Motor neuron (in vitro differentiated cells): ENCODE measurements at places on chromosomes 2 and 18.
A peak's percentile ranks its signal among the peaks of the same experiment; 100 is the strongest.

DNA sequence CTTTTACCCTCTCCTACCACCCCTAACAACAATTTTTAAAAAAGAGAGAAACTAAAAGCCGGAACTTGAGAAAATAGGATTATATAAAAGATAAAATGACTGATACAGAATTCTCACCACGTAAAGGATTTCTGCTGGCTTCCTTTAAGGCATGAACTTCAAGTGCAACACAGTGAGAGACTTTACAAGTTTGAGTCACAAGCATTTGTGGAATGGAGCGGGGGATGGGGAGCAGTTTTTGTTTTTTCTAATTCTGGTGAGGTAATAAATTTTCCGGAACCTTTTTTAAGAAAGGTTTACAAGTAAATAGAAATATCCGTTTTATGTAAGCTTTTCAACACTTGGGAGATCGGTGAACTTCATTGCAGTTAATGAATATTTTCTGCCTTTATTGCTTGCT, 1.8 kb upstream of the CDH2 start:
- no peak for ATAC-seq

DNA sequence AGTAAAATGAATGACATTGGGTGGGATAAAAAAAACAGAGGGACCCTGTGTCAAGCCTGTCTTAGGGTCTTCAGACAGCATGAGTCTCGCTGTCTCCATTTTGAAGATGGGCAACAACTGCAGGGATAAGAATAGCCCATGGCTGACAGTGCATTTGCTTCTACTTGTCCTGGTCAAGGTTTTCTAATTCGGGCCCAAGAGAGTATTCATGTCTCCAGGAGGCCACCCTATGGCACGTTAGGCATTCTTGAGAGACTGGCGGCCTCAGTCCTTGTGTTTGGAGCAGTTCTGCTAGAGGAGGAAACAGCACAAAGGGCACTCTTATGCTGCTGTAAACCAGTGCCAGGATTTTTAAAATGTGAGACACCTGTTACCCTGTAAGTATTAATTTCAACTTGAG, 9.5 kb upstream of the MYL1 start:
- ATAC-seq = no peak

- ATAC-seq = no peak
Observed at GRCh38 chr2:70896765-70897202, 38.9 kb upstream of the ATP6V1B1 start.

DNA sequence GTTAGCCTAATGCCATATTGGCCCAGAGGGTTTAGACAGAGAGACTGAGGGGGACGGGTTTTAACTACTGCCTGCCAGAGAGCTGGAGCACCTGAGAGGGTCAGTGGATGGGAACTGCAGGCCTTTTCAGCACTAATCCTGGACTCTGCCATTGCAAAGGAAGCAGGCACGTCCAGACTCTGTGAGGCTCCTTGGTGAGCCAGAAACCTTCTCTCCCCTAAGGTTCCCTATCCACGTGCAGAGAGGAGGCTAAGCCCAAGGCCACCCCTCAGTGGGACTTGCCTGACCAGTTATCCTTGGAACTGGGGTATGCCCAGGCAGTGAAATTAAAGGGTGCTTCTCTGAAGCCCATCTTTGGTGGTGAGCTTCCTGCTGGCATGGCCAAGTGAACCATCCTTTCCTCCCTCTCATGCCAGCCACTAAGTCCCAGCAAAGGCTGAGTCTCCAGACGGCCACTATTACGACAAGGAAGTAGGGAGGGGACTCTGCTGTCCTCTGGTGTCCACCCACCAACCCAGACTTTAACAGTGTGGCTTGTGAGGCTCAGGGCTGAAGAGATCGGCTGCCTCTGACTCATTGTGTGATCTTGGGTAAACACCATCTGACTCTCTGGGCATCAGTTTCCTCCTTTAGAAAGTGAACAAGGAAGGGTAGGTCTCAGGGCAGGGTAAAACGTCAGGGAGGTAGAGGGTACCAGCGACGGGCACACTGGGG, 3.9 kb upstream of the MLPH start:
- ATAC-seq = no peak

- ATAC-seq = no peak
Observed at GRCh38 chr2:12441750-12442475, 274.8 kb upstream of the TRIB2 start.

DNA sequence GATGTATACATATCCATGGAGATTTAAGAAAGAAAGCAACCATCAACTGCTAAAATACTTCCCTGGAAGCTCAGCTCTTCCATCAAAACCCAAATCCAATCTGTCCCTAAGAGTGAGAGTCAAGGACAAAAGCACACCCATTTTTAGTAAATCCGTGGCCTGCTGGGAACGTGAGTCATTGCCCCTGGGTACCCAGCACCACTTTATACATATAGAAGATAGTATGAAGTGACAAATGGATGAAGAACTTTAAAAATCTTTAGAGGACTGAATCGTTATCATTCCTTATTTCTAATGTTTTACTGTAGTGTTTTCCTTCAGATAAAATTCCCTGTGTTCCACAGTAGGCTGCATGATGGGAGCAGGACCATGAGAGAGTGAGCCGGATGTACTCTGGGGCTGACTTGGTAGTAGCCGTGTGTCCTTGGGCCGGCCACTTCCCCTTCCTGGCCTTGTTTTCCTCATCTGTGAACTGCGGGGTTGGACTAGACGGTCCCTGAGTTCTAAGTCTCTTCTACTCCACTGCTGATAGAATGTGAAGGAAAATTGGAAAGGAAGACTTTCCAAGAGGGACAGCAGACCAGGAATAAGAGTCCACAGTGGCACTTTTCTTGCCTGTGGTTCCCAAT, 28.5 kb upstream of the CEP68 start:
- ATAC-seq = no peak

- peak; percentile 40 for ATAC-seq
Observed at GRCh38 chr2:231672617-231673347, 35.5 kb upstream of the PTMA start.

DNA sequence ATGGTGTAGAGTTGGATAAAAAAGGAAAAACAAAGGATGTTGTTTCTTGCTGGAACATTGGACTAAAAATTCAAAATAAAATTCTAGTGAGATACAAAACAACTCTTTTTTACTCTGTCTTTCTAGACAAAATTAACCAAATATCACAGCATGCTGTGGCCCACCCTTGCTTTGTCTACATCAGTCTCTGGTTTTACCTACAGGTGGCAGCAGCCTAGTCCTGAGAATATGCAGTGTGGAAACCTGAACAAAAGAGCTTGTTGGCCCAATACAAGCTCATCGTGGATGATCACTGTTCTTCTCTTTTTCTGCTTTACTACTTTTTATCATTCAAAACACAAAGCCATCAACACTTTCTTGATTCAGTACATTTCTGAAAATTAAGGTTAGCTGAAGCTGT, 210.4 kb downstream of the CDH19 start:
- ATAC-seq = no peak

DNA sequence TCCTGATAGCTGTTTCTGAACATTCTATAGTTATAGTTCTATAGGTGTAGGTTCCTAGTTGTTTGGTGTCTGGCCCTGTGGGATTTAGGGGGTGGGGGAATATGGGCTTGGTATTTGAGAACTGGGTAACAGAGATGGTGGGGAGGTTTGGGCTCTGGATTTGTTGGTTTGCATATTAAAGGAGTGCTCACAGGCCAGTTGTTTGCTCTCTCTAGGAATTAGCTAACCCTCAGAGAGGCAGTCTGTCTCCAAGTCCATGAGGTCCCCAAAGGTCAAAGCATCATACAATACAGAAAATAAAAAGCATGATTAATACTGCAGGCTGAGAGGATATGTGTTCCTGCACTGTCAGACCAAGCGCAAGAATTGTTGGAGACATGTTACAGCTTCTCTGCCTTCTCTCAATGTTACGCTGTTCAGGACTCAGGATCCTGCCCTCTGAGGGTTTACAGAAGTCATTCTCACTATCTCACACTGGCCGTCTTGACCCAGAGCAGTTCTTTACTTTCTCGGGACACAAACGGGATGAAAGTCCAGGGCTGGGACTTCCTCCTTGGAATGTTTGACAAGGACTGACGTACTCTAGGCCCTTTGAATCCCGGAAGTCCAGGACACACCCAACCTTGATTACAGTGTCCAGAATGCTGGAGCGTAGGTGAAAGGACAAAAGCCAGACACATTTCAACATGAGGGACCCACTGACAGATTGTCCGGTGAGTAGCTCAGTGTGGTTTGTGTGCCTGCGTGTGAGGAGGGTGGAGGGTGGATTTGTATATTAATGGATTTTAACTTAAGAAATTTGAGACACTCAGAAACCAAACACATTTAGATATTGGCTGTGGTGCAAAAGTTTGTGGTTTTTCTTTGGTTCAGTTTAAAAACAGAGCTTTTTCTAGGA, at the start of gene NOSTRIN:
NOSTRIN (plus strand) TSS at position 677 of the 898 bp plus-strand sequence; CDS start at position 687, 10 bp downstream.
- peak; percentile 94 for ATAC-seq

GRCh38 chr2:122652670-122653069, 897.2 kb downstream of the TSN start:
- ATAC-seq = no peak

- ATAC-seq = no peak
Observed at GRCh38 chr2:204973616-204974015, 428.3 kb downstream of the PARD3B start.

GRCh38 chr2:189022053-189022481, 47.9 kb downstream of the COL3A1 start:
- peak; percentile 17 for ATAC-seq

GRCh38 chr2:1620081-1620480, 124.2 kb downstream of the PXDN start:
- ATAC-seq = no peak

GRCh38 chr2:42378415-42378814, 17.4 kb upstream of the COX7A2L start:
- ATAC-seq = no peak

DNA sequence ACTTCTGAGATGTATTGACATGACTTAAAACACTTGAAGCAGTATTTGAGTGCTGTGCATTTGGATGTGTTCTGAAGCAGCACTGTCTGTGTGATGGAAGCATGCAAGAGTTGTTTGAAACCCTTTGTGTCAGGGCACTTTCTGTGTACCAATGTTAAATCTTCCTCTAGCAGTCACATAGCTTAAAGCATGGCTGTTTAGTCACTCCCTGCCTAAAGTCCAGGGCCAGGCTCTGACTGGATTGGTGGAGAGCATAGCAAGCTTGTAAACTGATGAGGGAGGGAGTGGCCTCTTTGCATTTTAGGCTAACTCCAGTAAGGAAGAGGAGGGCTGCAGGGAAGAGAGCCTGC, 73.5 kb downstream of the MYO1B start:
- ATAC-seq = peak; percentile 74

GRCh38 chr2:231634951-231635875, 42.5 kb downstream of the TEX44 start:
- no peak for ATAC-seq

- no peak for ATAC-seq
Observed at GRCh38 chr2:105952131-105952530, 207.4 kb downstream of the NCK2 start.

- ATAC-seq = no peak
Observed at GRCh38 chr2:575727-576236, 101.4 kb downstream of the TMEM18 start.

- no peak for ATAC-seq
Observed at GRCh38 chr2:15023221-15023620, 390.7 kb downstream of the LRATD1 start.

DNA sequence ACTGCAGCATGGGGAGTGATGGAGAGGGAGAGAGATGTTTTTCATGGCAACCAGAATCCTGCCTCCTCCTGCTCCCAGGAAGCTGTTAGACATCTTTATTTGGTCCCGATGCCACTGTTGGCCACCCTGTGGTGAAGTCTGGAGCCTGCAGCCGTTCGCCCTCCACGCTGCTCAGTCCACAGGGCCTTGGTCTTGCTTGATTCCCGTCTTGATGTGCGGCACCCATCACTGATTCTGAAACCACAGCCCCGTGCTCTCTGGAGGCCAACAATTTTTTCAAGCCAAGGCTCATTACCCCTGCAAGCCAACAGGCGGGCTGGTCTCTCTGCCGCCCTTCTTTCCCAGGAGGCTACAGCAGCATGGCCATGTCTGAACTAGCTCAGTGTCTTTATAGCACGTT, 24.5 kb downstream of the SIGLEC15 start:
- peak; percentile 51 for ATAC-seq

DNA sequence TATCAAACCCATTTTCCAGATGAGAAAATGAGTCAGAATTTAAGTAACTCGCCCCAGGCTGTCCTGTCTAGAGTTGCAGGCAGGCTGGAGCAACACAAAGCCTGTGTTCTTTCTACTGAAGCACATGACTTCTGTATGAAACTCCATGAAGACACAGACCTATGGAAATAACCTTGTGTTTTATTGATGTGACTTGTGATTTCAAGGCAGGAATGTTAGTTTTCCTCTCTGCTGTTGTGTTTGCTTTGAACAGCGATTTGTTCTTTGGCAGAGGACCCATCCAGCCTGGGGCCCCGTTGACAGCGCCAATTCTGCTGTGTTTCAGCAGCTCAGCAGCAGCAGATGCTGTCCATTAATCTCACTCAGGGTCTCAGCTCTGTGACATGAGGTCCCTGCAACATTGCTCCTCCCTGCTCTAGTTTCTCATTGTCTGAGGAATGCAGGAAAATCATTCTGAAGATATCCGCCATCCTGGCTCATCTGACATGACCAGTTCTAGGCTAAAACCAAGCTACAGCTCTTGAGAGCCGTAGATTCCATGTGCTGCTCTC, 344.3 kb upstream of the RAB12 start:
- peak; percentile 91 for ATAC-seq

DNA sequence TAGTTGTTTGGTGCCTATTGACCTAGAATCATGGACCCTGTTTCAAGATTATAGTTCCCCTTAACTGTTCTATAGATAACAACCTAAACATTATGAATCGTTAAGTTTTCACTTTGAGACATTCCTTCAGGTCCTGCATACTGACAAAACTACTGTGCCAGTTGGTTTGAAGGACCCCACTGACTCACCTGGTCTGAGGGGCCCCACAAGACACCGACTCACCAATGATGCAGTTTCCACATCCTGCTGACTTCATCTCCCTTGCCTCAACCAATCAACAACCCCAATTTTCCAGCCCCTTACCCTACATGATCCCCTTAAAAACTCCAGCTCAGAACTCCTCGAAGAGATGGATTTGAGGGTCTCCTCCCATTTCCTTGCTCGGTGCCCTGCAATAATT, 89.6 kb upstream of the CCDC141 start:
- ATAC-seq = no peak

GRCh38 chr18:39105104-39105503, 1539.5 kb upstream of the CELF4 start:
- ATAC-seq = no peak

DNA sequence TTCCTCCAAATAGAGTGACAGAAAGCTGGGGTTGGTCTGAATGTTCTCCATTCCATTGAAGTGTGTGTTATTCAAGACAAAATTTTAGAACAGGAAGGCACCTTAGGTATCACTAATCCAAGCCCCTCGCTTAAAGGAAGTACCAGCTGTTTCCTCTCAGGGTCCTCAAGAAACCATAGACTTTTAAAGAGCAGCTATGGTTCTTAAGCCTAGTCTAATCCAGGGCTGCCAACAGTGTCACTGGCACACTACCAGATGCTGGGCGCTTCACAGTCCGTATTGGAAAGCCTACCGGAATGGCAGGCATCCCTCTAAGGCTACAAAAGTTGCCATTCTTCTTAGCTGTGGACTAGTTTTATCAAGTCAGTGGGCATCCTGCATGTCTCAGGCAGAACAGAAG, 1.9 kb downstream of the NEMP2 start:
- ATAC-seq = no peak

DNA sequence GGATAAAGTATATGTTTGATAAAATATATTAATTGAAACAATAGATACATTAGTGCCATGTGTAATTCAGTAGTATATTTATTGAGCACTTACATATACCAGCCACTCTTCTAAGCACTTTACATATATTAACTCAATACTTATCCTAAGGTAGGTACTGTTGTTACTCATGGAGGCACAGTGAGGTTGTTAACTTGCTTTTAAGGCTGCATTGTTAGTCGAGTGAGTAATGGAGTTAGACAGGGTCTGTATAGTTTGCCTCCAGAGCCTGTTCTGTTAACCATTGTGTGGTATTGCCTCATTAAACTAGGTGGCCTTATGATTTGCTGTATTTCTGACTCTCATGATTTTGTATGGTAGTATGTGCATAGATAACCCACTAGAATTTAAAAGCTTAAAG, 44.2 kb downstream of the LCLAT1 start:
- no peak for ATAC-seq
